ENCODE measurements at places on chromosomes 16 and 17.

DNA sequence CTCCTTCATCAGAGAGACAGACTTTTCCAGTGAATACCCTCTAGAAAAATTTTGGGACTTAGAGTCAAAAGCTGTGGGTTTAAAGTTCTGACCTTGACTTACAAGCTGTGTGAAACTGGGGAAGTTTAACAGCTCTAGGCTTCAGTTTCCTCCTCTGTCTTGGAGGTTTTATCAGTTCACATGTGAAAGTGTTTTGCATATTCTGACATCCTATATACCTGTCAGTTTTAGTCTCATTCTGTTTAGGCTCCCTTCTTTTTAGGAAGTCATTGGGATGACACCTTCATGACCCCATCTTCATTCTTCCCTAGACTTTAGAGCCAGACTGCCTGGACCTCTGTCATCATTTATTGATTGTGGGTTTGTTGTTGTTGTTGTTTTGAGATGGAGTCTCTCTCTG is 44.4 kb downstream of the YPEL2 start:
- no peak for DNase-seq

DNA sequence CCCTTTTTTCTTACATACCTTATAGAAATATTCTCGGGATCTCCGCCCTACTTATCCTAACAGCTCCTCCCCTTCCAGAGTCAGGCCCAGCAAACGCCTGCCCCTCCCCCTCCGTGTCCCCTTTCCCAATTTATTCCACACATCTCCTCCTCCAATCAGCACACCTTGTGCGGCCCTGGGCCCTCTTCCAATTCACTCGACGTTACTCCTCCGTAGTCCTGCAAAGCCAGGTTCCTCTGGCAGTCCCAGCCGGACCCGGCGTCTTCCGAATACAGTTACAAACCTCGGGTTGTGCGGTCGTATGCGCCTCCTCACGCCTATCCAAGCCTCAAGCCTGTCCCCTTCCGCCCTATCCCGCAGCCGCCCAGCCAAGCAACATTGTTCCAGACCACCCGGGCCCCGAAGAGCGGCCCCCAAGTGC is 677 bp downstream of the CBX1 start:
- DNase-seq, result no peak

DNA sequence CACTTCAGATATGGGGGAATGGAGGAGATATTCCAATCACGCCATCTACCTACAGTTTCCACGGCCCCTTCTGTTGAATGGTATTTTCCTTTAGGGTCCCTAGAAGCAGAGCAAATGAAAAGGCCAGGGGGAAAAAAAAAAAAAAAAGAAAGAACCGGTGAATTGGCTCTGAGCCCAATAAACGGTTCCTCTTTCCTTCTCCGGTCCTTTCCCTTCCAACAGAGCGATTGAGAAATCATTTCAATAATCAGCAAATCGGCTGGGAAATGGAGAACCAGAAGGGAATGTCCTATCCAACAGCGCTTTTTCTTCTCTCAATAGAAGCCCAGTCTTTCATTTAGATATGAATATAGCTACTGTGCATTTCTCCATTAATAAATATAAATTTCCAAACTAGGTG is 26.8 kb upstream of the HOXB13 start:
- no peak for DNase-seq

GRCh38 chr17:40174514-40174913 is 2.8 kb upstream of the RAPGEFL1 start:
- DNase-seq, result no peak

- no peak for DNase-seq
Measured at GRCh38 chr17:76691379-76692191, 19.2 kb downstream of the MXRA7 start.

DNA sequence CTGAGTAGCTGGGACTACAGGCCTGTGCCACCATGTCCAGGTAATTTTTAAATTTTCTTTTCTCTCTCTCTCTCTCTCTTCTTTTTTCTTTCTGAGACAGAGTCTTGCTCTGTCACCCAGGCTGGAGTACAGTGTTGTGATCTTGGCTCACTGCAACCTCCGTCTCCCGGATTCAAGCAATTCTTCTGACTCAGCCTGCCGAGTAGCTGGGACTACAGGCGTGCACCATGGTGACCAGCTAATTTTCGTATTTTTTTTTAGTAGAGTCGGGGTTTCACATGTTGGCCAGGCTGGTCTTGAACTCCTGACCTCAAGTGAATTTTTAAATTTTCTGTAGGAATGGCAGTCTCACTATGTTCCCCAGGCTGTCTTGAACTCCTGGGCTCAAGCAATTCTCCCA is 11.1 kb upstream of the ZNF652 start:
- DNase-seq, result no peak

DNA sequence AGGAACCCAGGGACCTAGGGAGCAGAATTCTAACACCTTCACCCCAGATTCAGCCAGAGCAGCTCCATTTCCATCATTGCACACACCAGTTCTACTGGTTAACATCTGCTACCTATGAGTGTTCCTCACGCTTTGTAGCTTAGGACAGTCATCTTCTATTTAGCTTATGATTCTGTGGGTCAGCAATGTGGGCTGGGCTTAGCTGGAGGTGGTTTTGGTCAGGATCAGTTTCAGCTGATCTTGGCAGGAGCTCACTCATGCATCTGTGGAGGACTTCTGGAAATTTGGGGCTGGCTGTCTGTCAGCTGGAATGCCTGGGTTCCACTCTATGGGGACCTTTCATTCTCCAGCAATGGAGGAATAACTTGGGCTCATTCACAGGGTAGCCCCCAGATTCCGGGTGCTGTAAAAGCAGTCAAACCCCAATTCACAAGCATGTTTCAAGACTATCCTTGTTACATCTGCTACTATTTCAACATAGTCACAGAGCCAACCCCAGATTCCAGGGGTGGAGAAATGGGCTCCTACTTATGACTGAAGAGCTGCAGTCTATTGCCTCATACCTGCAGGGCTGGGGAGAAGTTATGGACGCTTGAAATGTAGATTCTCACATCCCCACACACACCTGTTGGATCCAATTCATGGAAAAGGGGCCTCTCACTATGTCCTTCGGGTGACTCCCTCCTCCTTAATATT is 3.4 kb upstream of the HP start:
- no peak for DNase-seq

GRCh38 chr16:88692861-88693260 is 6.6 kb upstream of the SNAI3 start:
- DNase-seq, result no peak

GRCh38 chr16:3304370-3304769 is 860 bp downstream of the TIGD7 start:
- no peak for DNase-seq

GRCh38 chr16:47715442-47716083 is 254.4 kb downstream of the PHKB start:
- no peak for DNase-seq

GRCh38 chr16:57714047-57714446 is 19.4 kb downstream of the DRC7 start:
- no peak for DNase-seq

GRCh38 chr17:56744721-56745120 is 89.0 kb downstream of the C17orf67 start:
- DNase-seq, result no peak

- no peak for DNase-seq
Measured at GRCh38 chr17:7867881-7868329, 10.1 kb downstream of the CYB5D1 start.

- no peak for DNase-seq
Measured at GRCh38 chr17:38604479-38605403, 1.0 kb downstream of the SRCIN1 start.

All from stimulated activated CD8-positive, alpha-beta memory T cell treated with anti-CD3 and anti-CD28 coated beads, Interleukin-4, amount 100 ng/mL, for 1 hour (primary cell).